ENCODE measurements at places on chromosomes 3 and 15.
A peak's percentile ranks its signal among the peaks of the same experiment; 100 is the strongest.

GRCh38 chr3:27724459-27725197, 2.5 kb upstream of the EOMES start:
- DNase-seq, result no peak

DNA sequence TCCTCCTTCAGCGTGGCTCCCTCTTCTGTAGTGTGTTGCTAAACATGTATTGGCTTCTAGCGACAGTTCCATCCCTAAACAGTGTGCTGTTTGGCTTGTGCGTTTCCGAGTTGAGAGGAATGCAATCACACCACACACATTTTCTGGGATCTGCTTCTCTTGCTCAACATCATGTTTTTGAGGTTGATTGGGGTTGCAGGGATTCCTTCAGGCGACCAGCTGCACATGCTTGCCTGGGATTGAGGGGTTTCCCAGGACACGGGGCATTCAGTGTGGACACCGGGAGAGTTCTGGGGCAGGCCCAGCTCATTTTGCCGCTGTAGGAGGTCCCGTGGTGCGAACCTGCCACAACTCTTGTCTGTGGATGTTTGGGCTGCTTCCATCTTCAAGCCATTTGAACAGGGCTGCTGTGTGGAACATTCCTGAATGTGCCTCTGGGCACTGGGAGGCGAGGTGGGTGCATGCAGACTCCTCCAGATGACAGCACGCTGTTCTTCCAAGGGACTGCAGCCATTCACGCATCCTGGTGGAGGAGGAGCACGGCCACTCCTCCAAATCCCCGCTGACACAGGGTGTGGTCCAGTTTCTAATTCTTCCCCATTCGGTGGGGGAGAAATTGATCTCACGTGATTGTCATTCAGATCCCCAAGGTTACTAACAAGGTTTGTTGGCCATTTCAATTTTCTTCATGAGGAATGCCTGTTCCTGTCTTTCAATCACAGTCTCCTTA, 82.8 kb downstream of the PLXNA1 start:
- DNase-seq, result no peak

DNA sequence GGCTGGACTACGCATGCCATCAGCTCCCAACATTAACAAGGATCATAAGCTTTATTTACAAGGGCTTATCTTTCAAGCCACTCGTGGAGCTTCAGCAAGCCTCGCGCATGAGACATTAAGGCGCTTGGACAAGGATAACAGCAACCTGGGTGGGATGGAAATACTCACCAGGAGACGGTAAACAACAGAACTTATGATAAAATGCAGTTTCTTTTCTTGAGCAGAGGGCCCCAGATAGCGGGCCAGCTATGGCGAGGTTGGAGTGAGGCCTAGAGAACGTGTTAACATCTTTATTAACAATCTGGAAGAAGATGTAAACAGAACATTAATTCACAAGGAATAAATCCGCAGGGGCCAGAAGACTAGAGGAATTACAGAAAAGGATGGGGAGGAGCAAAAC, 158.2 kb downstream of the NTRK3 start:
- no peak for DNase-seq

GRCh38 chr3:18124501-18124900, 300.6 kb downstream of the SATB1 start:
- no peak for DNase-seq

GRCh38 chr3:195066441-195066841, 204.5 kb downstream of the XXYLT1 start:
- DNase-seq, result no peak

DNA sequence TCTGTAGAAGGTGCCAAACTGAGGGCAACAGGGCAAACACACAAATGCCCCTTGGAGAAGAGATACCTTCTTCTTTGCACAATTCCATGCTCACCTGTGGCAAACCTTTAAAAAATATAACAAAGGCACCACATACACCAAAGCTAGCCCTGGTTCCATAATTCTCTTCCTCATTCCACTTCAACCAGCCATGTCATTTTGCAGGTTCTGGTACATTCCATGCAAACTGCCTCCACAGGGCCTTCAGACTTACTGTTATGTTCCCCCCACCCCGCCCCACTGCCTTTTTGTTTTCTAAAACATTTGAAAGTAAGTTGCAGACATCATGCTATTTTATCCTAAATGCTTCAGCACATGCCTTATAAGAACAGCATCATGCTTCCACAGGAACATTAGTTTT, 269.0 kb downstream of the NSUN3 start:
- DNase-seq, result no peak

GRCh38 chr3:72440491-72440890, 407.8 kb downstream of the SHQ1 start:
- DNase-seq, result no peak

DNA sequence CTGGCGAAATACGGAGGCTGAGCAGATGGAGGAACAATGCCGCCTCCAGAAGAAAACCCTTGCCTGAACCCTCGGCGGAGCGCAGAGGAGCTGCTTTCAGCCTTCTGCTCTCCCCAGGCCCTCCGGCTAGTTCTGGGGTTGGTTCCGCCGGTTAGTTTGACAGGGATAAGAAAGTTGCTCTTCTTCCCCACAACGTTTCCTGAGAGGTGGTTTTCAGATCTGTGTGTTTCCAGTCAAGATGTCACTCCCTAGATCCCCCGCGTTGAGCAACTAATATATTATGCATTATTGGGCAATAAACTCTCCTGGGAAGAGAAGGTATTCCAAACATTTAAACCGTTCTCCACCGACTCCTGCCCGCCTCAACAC, 551 bp downstream of the NLGN1 start:
- DNase-seq, result peak; percentile 68

DNA sequence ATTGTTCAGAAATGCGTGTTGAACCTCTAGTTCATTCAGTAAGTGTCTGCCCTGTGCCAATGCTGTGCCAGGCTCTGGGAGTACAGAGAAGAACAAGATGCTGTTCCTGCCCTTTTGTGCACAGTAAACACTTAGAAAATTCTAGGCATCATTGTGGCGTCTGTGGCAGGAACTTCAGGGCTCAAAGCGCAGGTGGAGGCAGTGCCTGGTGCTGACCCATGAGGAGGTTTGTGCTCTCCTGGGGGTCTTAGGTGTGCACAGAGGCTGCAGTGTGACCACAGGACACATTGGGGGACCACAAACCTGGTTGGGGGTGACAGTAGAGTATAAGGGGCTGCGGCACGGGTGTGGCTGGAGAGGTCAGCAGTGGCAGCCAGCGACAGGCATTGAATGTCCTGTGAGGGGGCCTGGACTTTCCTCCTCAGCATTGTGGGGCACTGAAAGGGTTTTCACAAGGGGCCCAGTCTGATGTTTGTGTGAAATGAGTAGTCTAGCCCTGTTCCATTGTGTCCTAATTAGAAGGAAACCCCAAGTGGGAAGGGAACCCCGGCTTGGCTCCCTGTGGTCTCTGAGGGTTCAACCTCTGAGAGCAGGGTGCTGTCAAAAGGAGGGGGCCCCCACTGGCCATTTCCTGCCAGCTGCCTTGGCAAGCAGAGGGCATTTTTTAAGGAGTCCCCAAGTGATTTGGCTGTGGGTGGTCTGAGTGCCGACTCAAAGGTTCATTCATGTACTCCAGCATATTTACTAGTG, 20.9 kb downstream of the MRAS start:
- no peak for DNase-seq

- no peak for DNase-seq
Measured at GRCh38 chr15:42723068-42723467, 13.9 kb downstream of the CDAN1 start.

- DNase-seq, result no peak
Measured at GRCh38 chr3:65202395-65202794, 514.6 kb upstream of the ADAMTS9 start.

DNA sequence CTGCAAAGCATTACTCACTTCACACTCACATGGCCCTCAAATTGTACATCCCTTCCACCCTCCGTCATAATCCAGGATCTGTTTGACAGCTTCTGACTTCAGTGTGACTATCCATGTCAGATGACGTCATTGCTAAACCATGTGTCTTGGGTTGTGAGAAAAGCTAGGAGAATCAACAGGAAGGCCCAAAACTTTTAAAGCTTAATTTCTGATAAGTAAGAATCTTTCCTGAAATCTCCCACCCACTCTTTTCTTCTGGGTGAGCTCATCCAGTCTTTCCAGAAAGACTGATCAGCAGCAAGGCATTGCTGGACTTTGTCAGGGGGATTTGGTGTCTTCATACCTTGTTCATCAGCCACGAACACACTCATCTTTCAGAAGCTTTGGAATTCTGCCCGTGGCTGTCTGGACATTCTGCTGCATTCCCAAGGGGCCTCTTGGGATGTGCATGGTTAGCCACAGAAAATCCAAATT, 11.5 kb upstream of the LMCD1 start:
- DNase-seq, result no peak

- DNase-seq, result no peak
Measured at GRCh38 chr3:159322322-159322939, 520.6 kb downstream of the MFSD1 start.

- DNase-seq, result no peak
Measured at GRCh38 chr3:123072152-123072551, 5.3 kb downstream of the PDIA5 start.

- DNase-seq, result no peak
Measured at GRCh38 chr3:56054844-56055243, 413.4 kb downstream of the ERC2 start.

- DNase-seq, result no peak
Measured at GRCh38 chr15:100829457-100829856, 50.2 kb upstream of the ALDH1A3 start.
